ENCODE measurements at places on chromosomes 2 and 18. TPM values are rescaled to one million over a fixed set of nuclear protein-coding genes. Genes with fewer than 3 reads are reported as not detected.

The CCDC121 gene
- 5.7 TPM for total RNA-seq

The MAB21L4 gene
- 23.0 TPM for total RNA-seq

The ACTG2 gene
- 7.9 TPM for total RNA-seq

The CPO gene
- total RNA-seq: 1.6 TPM

The CYTIP gene
- 1.7 TPM for total RNA-seq

The LRRC30 gene
- 2.7 TPM for total RNA-seq

The UGT1A7 gene
- 1.3 TPM for total RNA-seq

The CTAGE1 gene
- not detected for total RNA-seq

The ZNF521 gene
- total RNA-seq: 85.8 TPM

The ZNF396 gene
- total RNA-seq: 1.5 TPM

The WDFY1 gene
- 58.8 TPM for total RNA-seq

The TBR1 gene
- total RNA-seq: not detected

The NEU4 gene
- 9.4 TPM for total RNA-seq

The CGREF1 gene
- 1.6 TPM for total RNA-seq

The ARMC9 gene
- 11.9 TPM for total RNA-seq

The KCNG2 gene
- total RNA-seq: not detected

The C2orf81 gene
- 1.0 TPM for total RNA-seq

The MBP gene
- 43.0 TPM for total RNA-seq

The HAAO gene
- 24.3 TPM for total RNA-seq

The GAREM1 gene
- total RNA-seq: 14.0 TPM

The CNTNAP5 gene
- total RNA-seq: 1.7 TPM

The RTP5 gene
- not detected for total RNA-seq

All from tongue (tissue), 3 donors.